ENCODE measurements at places on chromosomes 2 and 18. TPM values are rescaled to one million over a fixed set of nuclear protein-coding genes. Genes with fewer than 3 reads are reported as not detected.

TUBA3D gene
- total RNA-seq = not detected

ASXL3 gene
- total RNA-seq = 0.72 TPM

CDH2 gene
- total RNA-seq = under 0.01 TPM

PUM2 gene
- total RNA-seq = 43.6 TPM

RAPGEF4 gene
- total RNA-seq = 1.4 TPM

SPR gene
- total RNA-seq = 23.4 TPM

NCKAP5 gene
- total RNA-seq = 0.43 TPM

DLGAP1 gene
- 0.72 TPM for total RNA-seq

COL4A4 gene
- 1.9 TPM for total RNA-seq

SULT6B1 gene
- total RNA-seq = not detected

ZNF521 gene
- total RNA-seq = 0.72 TPM

POTEJ gene
- total RNA-seq = not detected

ST8SIA5 gene
- total RNA-seq = not detected

MROH2A gene
- total RNA-seq = not detected

ACVR1C gene
- 0.72 TPM for total RNA-seq

TCF7L1 gene
- 0.64 TPM for total RNA-seq

CASP10 gene
- total RNA-seq = 4.9 TPM

POTEC gene
- total RNA-seq = not detected

MBP gene
- 31.1 TPM for total RNA-seq

PRKAG3 gene
- not detected for total RNA-seq

DNAH6 gene
- total RNA-seq = under 0.01 TPM

CCDC85A gene
- total RNA-seq = not detected

LRPPRC gene
- total RNA-seq = 89.5 TPM

OTX1 gene
- 4.3 TPM for total RNA-seq

RAD51AP2 gene
- total RNA-seq = 0.24 TPM

RMC1 gene
- total RNA-seq = 27.3 TPM

HOXD1 gene
- 1.7 TPM for total RNA-seq

AFF3 gene
- total RNA-seq = not detected

SETBP1 gene
- total RNA-seq = 2.7 TPM

DPYSL5 gene
- total RNA-seq = not detected

SP140 gene
- total RNA-seq = not detected

LONRF2 gene
- total RNA-seq = under 0.01 TPM

DSG1 gene
- 0.72 TPM for total RNA-seq

TEX44 gene
- total RNA-seq = not detected

MARCHF4 gene
- total RNA-seq = not detected

SMYD1 gene
- not detected for total RNA-seq

SCYGR4 gene
- total RNA-seq = not detected

ANKRD30BL gene
- under 0.01 TPM for total RNA-seq

MEP1B gene
- total RNA-seq = not detected

All from tracheal epithelial cell (primary cell).